ENCODE measurements at places on chromosomes 5 and 9. TPM values are rescaled to one million over a fixed set of nuclear protein-coding genes. Genes with fewer than 3 reads are reported as not detected.

The CDH12 gene
- not detected for total RNA-seq

The CARTPT gene
- not detected for total RNA-seq

DNA sequence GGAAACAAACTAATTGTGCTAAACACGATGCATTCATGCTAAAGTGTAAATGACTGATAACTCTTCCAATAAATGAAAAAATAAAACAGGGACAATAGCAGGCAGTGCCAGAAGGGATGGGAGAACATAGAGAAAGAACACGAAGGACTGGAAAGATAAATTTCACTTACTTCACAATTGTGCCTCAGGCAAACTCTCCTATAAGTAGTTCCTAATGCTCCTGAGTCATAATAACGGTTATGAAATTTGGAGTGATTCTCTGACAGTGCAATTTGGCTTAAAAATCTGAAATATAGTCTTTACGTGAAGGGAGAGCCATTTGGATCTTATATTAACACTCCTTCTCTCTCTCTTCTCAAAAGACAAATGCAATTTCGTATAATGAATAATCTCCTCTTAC lies 2218.5 kb downstream of the MAT2B start:
- DNase-seq, result no peak

DNA sequence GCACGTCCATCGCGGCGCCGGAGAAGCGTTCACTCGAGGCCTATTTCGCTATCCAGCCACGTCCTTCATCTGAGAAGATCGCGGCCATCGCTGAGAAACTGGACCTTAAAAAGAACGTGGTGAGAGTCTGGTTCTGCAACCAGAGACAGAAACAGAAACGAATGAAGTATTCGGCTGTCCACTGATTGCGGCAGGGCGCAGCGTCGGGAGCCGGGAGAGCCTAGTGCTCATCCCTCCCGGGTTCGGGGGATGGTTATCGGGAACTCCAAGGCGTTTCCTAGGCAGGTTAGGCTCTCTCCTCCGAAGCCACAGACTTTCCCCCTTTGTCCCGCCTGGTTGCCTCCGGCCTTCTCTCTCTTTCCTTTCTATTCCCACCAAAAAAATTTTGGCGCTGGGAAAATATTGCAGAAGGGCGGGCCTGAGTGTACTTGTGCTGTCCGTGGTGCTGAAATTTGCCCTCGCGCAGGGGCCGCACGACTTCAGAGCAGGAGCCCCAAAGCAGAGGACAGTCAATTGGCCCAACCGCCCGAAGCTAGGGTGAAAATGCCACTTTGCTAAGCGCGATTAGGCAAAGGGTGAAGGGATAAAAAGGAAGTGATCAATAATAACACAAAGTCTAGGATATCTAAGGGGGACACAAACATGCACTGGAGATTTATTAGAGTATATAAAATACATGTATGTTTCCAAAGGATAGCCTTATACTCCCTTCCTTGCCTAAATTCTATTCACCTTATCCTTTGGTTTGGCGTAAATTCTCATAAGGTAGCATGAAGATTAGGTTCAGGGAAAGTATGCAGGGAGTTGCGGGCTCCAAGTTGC lies 1.8 kb downstream of the POU4F3 start:
- DNase-seq, result no peak

DNA sequence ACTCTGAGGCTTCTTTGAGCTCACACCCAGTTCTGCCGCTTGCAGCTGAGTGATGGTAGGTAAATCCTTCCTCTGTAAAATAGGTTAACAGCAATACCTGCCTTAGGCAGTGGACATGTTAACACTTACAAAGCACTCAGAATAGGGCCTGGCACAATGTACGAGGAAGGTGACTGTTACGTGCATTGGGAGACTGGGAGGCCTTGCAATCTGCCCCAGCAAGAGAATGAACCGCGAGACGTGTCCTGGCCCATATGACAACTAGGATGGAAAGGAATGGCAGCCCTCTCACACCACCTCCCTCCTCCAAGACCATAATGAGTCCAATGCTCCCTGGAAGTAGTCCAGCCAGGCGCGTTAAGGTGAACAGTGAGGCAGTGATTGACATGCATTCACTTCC lies 23.1 kb upstream of the AKNA start:
- DNase-seq, result no peak

- no peak for DNase-seq
Observed at GRCh38 chr5:16992444-16992843, 56.4 kb upstream of the MYO10 start.

Measured in naive thymus-derived CD8-positive, alpha-beta T cell (primary cell).